SJSA1 (cell line): ENCODE measurements at places on chromosomes 2 and 18. TPM values are rescaled to one million over a fixed set of nuclear protein-coding genes. Genes with fewer than 3 reads are reported as not detected.

FAM237A gene
- total RNA-seq = not detected in 2 replicates

POTEC gene
- total RNA-seq = not detected in 2 replicates

PID1 gene
- total RNA-seq = 0.18 and 2.1 TPM in 2 replicates

KHK gene
- total RNA-seq = 0.11 and 0.31 TPM in 2 replicates

CD226 gene
- total RNA-seq = 0.39 TPM in 1 of 2 replicates, not detected in the other

DNA sequence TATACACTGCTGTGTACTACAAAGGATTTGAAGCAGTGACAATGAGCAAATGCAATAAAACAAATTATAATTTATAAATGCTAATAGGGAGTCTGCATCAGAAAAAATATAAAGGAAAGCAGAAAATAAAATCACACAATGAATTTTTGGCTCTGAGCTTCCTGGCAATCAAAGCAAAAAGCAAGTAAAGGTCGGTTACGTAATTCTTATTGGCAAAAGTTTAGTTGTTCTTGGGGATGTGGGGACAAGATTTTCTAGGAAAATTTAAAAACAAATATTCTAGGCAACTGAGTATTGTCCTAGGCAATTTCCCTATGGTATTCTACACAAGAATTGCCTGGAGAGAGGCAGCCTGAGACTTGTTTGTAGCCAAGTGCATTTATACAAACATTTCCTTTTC, 1.8 kb downstream of the ORC2 start:
- no peak overlapping the region for H3K27ac ChIP-seq
- no peak for DNase-seq
- H3K4me1 ChIP-seq = peaks cover 19% of the 10 kb centered on the region
- H3K4me3 ChIP-seq = no peak overlapping the region
- H3K27me3 ChIP-seq = no peaks in the 10 kb centered on the region

GRCh38 chr2:217247476-217247875, 387.6 kb upstream of the TNP1 start:
- no peak for DNase-seq
- no peaks in the 10 kb centered on the region for H3K36me3 ChIP-seq
- no peak overlapping the region for H3K4me3 ChIP-seq
- H3K27ac ChIP-seq = no peak overlapping the region

DNA sequence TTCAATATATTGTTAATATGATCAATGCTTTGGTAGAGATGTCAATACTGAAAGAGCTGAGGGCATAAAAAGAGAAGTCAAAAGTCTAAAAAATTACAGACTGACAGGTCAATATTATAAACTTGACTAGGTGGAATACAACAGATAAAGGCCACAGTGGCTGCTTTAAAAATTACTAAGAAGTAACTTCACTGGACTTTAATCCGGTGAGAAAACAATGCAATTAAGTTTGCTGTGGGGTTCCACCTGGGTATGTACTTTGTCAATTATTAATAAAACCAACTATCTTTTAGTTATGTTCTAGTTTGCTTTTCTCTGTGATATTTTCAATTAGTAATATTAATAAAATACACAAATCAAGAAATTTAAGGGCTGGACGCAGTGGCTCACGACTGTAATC, 44.7 kb downstream of the RAPH1 start:
- no peak for DNase-seq
- H3K4me1 ChIP-seq = no peaks in the 10 kb centered on the region
- no peak overlapping the region for H3K27ac ChIP-seq
- no peak overlapping the region for H3K4me3 ChIP-seq
- peaks cover 49% of the 10 kb centered on the region for H3K36me3 ChIP-seq
- no peaks in the 10 kb centered on the region for H3K27me3 ChIP-seq

GRCh38 chr2:27544143-27544821, 38.6 kb upstream of the ZNF512 start:
- no peak for DNase-seq
- H3K27me3 ChIP-seq = no peaks in the 10 kb centered on the region
- H3K27ac ChIP-seq = no peak overlapping the region
- no peaks in the 10 kb centered on the region for H3K4me1 ChIP-seq
- H3K36me3 ChIP-seq = no peaks in the 10 kb centered on the region
- H3K4me3 ChIP-seq = no peak overlapping the region

- DNase-seq = no peak
- H3K36me3 ChIP-seq = no peaks in the 10 kb centered on the region
- H3K4me3 ChIP-seq = no peak overlapping the region
- H3K27me3 ChIP-seq = no peaks in the 10 kb centered on the region
- H3K27ac ChIP-seq = no peak overlapping the region
These were observed 266.2 kb downstream of the ASXL3 start for GRCh38 chr18:33844232-33844631.

- no peak overlapping the region for H3K27ac ChIP-seq
- 0 out of 2 replicates have a peak, but pooled peaks cover under 1% of the 10 kb centered on the region for H3K27me3 ChIP-seq
- H3K36me3 ChIP-seq = no peaks in the 10 kb centered on the region
- peak; percentile 46 for DNase-seq
- no peak overlapping the region for H3K4me3 ChIP-seq
These were observed 621.3 kb downstream of the XIRP2 start for GRCh38 chr2:167509586-167509985.

- peaks cover 35% of the 10 kb centered on the region for H3K4me1 ChIP-seq
- DNase-seq = peak; percentile 95
- no peaks in the 10 kb centered on the region for H3K36me3 ChIP-seq
- H3K4me3 ChIP-seq = no peak overlapping the region
- peak overlapping the region; percentile 100 for H3K27ac ChIP-seq
- no peaks in the 10 kb centered on the region for H3K27me3 ChIP-seq
These were observed 8.0 kb upstream of the CDK15 start for GRCh38 chr2:201798252-201798913.
